ENCODE measurements at places on chromosomes 11 and 22.

GRCh38 chr22:38352436-38352835 is 35.2 kb upstream of the CSNK1E start:
- DNase-seq = no peak

DNA sequence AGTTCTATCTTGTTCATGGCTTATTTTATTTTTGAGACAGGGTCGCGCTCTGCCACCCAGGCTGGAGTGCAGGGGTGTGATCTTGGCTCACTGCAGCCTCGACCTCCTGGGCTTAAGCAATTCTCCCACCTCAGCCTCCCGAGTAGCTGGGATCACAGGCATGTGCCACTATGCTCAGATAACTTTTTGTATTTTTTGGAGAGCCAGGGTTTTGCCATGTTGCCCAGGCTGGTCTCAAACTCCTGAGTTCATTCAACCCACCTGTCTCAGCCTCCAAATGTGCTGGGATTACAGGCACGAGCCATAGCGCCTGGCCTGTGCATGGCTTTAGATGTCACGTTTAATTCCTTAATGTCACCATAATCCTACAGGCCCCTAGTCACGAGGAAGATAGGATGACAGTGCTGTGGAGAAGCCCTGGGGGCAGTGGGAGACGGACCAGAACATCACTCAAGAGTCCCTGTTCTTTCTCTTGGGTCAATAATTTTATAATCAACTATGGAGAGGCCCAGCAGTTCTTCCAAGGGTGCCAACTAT is 99.5 kb downstream of the RDX start:
- DNase-seq = no peak

- DNase-seq = no peak
Observed at GRCh38 chr11:67538306-67538705, 15.1 kb upstream of the CABP2 start.

DNA sequence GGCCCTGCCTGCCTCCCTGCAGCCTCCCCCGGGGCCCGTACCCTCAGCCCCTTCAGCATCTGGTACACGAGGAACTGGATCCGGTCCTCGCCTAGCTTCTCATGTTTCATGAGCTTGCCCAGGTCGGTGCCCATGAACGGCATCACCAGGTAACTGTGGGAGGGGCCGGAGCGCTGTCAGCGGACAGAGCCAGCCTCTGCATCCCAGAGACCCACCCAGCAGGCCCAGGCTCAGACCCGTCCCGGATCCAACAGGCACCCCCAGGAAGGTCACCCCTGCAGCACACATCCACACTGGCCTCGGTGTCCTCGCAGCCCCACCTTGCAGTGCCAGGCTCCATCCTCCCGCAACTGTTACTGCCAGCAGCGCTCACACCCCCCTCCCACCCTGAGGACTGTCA is 4.4 kb downstream of the MAPK12 start:
- no peak for DNase-seq

GRCh38 chr11:100769165-100769564 is 82.1 kb downstream of the ARHGAP42 start:
- no peak for DNase-seq

DNA sequence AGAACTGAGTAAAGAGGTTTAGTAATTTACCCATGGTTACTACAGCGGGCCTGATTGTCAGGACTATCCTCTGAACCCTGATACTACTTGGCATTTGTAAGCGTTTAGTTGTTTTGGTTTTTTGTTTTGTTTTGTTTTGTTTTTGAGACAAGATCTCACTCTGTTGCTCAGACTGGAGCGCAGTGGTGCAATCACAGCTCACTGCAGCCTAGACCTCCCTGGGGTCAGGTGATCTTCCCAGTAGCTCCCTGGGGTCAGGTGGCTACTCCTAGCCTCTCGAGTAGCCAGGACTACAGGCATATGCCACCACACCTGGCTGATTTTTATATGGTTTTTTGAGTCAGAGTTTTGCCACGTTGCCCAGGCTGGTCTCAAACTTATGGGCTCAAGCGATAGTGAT is 118.6 kb downstream of the WNT11 start:
- no peak for DNase-seq

- DNase-seq = no peak
Observed at GRCh38 chr22:17283423-17283822, 64.2 kb upstream of the ADA2 start.

- no peak for DNase-seq
Observed at GRCh38 chr22:36852056-36852973, 8.5 kb upstream of the NCF4 start.

DNA sequence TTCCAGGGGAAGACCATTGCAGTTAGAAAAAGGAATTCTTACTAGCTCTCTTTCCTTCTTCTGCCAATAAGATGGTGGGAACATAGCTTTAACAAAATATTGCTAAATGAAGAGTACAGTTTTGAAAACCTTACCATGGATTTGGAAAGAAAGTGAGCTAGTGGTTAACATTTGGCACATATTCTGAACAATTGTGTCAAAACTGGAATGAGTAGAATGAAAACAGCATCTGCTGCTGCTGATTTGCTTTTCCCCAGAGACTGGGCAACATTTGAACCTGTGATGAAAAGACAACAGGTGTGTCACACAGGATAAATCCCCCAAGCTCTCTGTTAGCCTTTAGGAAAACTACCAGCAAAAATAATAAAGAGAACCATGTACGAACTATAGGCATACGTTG is 761.4 kb downstream of the KCNA4 start:
- no peak for DNase-seq

- no peak for DNase-seq
Observed at GRCh38 chr11:20762980-20763379, 93.6 kb downstream of the NELL1 start.

DNA sequence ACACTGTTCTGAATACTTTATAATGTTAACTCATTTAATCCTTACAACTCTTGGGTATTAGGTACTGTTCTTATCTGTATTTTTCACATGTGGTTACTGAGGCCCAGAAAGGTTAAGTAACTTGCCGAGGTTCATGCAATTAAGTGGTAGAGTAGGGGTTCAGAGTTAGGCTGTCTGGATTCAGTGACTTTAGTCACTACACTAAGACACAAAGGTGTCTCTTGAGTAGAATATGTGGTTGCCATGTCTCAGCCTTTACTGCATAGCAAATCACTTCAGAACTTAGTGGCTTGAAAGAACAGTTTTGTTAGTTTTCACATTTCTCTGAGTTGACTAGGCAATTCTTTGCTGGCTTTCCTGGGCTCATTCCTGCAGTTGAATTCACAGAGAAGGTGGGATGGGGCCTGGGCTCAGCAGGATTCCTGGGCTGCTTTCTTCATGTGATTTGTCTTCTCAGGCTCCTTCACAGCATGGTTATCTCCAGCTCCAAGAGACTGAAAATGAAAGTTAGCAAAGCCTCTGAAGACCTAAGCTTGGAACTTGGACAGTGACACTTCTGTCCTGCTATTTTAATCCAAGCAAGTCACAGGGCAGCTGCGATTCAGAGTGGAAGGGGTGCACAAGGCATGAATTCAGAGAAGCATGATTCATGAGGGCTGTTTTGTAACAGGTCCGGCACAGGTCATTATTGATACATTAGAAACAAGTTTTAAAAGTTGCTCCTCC is 68.3 kb downstream of the SPECC1L start:
- no peak for DNase-seq

GRCh38 chr22:45212992-45213751 is 27.5 kb downstream of the KIAA0930 start:
- DNase-seq = no peak

GRCh38 chr11:763073-763463 is 14.2 kb downstream of the GATD1 start:
- DNase-seq = no peak

DNA sequence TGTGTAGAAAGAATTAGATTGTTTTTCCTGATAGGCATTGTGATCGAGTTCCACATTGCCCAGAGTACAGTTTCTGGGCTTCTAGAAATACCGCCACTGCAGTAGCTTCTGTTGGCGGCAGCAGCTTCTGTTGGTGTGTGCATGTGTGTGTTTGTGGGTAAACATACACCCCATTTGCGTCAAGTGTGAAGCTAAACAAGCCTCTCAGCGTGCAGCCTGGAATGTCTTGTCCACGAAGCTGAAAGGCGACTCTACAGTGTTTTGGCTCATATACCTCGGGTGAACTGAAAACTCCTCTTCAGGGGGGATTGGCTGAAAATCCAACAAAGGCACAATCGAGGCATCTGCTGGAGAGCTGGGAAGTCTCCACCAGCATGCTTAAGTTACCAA is 112.0 kb upstream of the E2F8 start:
- no peak for DNase-seq

DNA sequence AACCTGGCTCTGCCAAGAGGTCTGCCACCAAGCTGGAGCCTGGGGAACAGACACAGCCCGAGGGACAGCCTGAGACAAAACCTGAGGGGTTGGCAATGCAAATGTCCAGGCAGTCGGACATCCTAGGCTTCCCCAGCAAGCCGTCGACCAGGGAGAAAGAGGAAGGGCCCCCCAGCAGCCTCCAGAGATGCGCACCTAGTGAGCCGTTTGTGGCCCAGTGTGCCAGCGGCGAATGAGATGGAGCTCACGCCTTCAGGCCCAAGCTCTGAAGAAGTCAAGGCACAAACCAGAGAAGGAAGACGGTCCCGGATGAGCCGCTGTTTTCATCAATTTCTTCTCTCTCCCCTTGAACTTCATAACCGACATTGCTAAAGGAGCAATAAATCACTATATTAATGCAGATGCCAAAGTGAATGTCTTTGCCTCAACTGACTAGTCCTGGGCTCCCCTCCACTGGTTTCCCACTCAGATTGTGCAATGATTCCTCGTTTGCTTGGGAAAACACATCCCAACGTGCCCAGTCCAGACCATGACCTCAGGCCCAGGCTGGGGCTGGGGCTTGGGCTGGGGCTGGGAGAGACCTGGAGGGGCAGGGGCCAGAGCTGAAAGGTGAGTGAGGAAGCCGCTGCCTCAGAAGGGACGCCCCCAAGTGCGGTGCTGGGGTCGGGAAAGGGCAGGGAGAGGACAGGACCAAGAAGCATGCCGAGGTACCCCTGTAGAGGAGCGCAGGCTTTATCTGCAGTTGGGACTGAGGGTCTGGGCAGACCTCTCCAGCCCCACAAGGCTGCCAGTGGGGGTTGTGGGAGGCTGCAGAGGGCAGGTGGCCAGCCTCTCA is 3.5 kb upstream of the DGCR2 start:
- DNase-seq = no peak

- no peak for DNase-seq
Observed at GRCh38 chr11:14812757-14813156, 79.3 kb downstream of the CYP2R1 start.

GRCh38 chr11:83574519-83574918 is 288.4 kb upstream of the CCDC90B start:
- DNase-seq = no peak

- no peak for DNase-seq
Observed at GRCh38 chr11:11039208-11039965, 181.5 kb upstream of the ZBED5 start.

GRCh38 chr11:74777877-74778276 is 29.2 kb downstream of the RNF169 start:
- DNase-seq = no peak

DNA sequence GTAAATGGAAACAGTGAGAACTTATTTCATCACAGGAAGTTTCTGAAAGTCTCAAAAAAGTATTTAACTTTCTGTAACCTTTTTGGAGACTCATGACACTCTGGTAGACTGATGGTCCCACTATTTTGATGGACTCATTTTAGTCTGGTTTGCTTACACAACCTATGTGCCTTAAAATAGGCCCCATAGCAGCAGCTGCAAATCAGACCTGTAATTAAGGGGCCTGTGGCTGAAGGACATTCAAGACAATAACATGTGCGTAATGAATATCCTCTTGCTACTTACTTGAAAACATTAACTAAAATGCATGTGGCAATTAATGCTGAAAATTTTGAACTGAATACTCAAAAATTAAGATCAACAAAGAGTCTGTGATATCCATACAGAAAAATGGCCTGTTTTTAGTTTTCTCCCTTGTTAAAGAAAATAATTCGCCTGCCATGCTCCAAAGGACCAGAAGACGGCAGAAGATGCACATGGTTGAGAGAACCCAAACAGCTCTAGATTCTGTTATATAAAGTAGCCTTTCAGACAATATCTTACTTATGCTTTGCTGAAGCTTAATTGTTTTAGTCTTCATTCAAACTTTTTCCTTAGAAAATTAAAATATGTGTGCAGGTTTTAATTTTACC is 568.5 kb downstream of the KCNA4 start:
- no peak for DNase-seq

- no peak for DNase-seq
Observed at GRCh38 chr11:45901626-45902025, 5.4 kb downstream of the FREY1 start.

- no peak for DNase-seq
Observed at GRCh38 chr11:12815129-12815480, 140.9 kb downstream of the TEAD1 start.

DNA sequence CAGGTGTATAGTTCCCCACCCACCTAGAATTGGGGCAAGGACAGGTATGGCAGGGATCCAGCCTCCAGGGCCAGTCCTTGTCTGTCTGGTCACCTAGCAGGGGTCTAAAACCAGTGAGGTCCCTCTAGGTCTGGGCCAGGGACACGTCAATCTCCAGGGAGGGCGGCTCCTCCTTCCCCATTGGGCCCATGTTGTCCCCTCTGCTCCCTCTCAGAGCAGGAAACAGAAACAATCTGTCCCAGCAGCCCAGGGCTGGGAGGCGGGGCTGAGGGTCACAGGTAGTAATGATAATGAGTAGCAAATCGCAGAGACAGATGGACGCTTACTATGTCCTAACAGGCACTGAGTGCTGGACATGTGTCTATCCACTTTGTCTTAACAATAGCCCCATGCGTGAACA is 22.8 kb upstream of the SYT7 start:
- DNase-seq = no peak

DNA sequence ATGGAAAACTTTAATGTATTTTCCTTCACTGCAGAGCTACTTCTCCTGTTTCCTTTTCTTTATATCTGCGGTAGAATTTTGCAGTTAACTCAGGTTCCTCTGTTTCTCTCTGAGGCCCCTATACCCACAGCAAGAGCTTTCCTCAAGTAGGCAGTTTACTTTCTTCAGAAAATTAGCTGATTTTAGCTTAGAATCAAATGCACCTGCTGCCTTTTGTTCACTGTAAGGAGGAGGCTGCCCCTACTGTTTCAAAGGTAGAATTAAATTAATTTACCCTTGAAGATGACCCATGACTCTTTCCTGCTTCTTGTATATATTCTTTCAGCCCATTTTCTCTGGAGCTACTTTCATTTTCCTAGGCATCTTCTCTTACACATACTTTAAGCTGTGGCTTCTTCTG is 68.7 kb upstream of the GDPD4 start:
- no peak for DNase-seq

DNA sequence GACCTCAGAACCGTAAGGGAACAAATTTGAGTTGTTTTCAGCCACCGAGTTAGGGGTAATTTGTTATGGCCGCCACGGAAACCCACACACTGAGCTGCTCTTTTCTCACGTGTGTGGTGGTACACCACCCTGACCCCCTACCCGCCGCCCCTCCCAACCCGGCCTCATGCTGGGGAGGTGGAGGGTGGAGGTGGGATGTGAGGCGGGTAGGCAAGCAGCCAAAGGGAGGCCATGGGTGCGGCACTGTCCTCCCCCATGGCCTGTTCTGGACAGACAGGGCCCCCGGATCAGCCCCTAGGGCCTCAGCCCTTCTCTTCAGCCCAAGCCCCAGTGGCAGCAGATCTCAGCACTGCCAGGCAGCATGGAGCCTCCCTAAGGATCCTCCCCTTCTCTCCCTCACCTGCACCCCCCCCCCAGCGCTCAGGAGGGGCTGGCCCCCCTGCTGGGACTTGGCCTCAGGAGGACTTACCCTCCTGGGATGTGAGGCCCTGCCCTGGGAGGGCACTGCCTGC is 7.9 kb downstream of the PRR5 start:
- no peak for DNase-seq
